ENCODE measurements at places on chromosomes 7 and 10.

DNA sequence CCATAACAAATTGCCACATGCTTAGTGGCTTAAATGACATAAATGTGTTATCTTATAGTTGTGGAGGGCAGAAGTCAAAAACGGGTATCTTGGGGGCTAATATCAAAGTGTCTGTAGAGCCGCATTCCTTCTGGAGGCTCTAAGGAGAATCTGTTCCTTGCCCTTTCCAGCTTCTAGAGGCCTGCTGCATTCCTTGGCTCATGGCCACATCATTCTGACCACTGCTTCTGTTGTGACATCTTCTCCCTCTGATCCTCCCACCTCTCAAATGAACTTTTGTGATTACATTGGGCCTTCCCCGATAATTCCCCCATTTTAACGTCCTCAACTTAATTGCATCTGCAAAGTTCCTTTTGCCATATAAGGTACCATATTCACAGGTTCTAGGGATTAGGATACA is 76.1 kb downstream of the CYP26A1 start:
- DNase-seq: no peak

- DNase-seq: no peak
These were observed 57.7 kb downstream of the PRTFDC1 start for GRCh38 chr10:24894728-24895127.

DNA sequence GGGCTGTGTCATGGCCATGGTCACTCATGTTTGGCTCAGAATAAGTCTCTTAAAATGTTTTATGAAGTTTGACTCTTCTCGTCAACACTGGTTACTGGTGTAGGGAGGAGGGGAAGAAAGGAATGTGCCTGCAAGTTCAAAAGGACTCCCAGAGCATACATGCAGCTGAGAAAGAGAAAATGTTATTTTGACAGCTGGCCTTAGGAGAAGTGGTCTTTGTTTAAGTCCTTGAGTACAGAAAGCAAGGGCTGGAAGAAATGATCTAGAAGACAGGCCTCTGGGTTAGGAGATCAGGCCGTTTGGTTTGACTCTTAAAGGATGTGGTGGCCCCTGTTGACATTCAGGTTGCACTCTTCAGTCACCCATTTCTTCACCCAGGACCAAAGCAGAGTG is 245.5 kb downstream of the REEP3 start:
- no peak for DNase-seq

GRCh38 chr7:73681031-73681430 is 2.2 kb downstream of the DNAJC30 start:
- no peak for DNase-seq

DNA sequence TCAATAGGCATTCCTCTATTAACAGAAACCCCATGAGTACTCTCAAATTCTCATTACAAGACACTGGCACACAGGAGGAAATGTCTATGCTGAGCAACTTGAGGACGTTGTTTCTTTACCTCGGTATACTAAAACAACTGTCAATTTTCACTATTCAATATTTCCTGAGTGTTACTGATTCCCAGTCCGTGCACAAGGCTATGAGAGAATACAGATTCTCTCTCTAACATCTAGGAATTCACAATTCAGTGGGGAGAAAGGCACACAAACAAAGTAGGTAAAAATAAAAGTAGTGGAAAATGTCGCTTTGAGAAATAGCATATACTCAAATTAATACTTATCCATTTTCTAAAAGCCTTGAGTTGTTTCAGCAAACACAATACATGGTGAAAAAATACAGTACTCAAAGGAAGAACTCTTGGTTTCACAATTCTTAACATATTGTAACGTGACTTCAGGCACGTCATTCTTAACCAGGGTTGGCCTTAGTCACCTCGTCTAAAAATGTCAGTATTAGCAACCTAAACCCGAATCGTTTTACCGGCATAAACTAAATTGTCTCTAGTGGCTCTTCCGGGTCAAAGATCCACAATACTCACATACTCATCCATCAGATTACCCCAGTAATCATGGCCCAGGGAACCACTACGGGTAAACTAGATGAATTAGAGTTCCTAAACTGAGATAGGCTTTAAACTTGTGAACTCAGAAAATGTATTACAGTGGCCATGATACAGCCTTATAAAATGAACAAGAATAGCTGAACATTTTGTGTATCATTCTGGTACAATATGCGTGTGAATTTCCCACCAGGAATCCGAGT is 1.5 kb downstream of the IPMK start:
- DNase-seq: peak; percentile 40

- no peak for DNase-seq
These were observed 178.5 kb downstream of the PTPRN2 start for GRCh38 chr7:158409120-158409519.

GRCh38 chr10:12484941-12485805 is 135.8 kb downstream of the CAMK1D start:
- DNase-seq: peak; percentile 84

GRCh38 chr7:72098807-72099580 is 313.1 kb downstream of the CALN1 start:
- DNase-seq: no peak

DNA sequence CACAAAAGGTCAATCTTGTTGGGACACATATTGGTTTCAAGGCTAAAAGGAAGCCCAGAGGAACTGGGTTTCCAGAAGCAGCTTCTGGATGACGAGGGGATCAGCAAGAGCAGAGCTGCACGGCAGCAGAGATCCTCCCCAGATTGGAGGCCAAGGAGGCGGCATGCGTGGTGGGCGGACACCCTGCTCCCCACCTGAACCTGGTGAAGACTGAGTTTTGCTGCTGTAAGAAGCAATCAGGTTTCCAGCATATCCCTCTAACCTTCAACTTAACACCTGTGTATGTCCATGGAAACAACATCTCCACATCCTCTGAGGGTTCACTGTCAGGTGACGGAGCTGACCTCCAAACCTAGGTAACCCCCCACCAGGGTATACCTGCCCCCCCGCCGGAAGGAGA is 35.1 kb downstream of the SLIT1 start:
- no peak for DNase-seq

GRCh38 chr10:130928306-130928705 is 383.2 kb downstream of the TCERG1L start:
- no peak for DNase-seq

GRCh38 chr10:98242823-98243222 is 25.2 kb downstream of the LOXL4 start:
- no peak for DNase-seq

GRCh38 chr7:155590215-155591018 is 44.1 kb upstream of the CNPY1 start:
- DNase-seq: no peak

- no peak for DNase-seq
These were observed 613.7 kb upstream of the MKI67 start for GRCh38 chr10:128739930-128740329.

DNA sequence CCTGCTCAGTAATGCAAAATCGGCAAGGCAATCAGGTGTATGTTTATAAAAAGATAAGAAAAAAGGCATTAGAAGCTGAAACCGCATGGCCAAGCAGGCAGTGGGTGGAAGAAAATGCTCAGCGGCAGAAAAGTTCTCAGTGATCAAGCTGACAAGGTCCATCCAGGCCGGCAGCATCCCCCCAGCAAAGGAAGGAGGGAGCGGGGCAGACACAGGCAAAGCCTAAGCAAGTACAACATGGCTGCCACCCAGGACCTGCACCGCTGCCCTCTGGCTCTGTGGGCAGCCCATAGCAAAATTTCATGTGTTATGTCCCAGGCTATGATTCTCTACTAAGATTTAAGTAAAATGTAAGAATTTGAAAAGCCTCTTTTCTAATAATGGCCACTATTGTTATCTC is 45.4 kb downstream of the MRPS24 start:
- no peak for DNase-seq

- no peak for DNase-seq
These were observed 779 bp upstream of the KIF5B start for GRCh38 chr10:32057036-32057372.

- no peak for DNase-seq
These were observed 3.9 kb downstream of the CDK14 start for GRCh38 chr7:90599892-90600555.

GRCh38 chr7:98969386-98969785 is 91.1 kb downstream of the TRRAP start:
- DNase-seq: no peak

DNA sequence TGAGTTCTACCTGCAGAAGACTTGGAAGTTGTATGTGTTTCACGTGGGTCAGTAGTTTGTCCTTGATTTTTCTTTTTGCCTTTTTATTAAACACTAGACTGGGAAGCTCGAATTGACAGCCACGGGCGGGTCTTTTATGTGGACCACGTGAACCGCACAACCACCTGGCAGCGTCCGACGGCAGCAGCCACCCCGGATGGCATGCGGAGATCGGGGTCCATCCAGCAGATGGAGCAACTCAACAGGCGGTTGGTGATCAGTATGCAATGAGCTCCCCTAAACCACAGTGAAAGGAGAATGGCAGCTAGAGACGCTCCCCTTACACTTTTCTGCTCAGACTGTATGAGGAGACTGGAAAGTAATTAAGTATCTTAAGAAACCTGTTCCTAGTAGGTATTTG is 126.7 kb upstream of the STK17A start:
- no peak for DNase-seq

DNA sequence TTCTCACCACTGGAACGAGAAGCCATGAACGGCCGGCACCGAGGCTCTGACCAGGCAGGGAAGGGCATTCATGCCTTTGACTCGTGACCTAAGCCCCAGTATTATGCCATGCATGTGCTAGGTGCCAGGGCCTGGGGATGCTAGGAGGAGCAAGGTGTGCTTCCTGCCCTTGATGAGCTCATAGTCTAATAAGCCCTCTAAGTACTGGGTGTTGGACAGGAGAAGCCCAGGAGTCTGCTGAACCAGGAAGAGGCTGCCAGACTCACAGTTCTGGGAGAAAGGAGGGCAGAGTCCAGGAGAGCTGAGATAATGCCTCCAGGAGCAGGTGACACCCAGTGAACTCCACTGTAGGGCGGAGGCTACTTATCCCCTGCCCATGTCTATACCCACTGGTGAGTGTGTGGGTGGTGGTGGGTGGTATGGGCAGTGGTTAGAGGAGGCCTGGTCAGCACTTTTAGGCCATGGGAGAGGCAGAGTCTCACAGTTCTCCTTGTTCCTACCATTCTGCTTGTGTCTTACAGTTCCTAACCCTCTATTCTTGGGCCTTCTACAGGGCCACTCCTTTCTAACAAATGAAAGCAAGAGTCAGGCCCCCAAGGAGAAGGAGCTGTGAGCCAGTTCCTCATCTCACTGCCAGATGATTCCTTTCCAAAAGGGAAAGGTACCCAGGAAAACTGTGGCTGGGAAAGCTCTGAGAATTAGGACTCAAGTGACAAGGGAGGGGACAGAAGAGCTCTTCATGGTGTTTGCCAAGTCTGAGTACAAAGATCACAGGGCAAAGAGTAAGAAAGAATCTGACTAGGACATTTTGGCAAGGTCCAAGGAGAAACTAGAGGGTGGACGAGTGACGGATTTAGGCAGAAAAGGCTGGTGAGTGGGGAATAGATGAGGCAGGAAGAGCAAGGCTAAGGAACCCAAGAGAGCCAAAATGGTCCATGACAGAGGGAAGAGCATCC is 3.6 kb upstream of the MXI1 start:
- DNase-seq: no peak

- DNase-seq: no peak
These were observed 152.9 kb downstream of the SNX10 start for GRCh38 chr7:26444555-26444954.

GRCh38 chr10:101726115-101726387 is 31.1 kb upstream of the FBXW4 start:
- no peak for DNase-seq

GRCh38 chr7:99037327-99037940 is 106.5 kb downstream of the SMURF1 start:
- DNase-seq: no peak

GRCh38 chr10:113099431-113100183 is 149.6 kb downstream of the TCF7L2 start:
- DNase-seq: no peak

DNA sequence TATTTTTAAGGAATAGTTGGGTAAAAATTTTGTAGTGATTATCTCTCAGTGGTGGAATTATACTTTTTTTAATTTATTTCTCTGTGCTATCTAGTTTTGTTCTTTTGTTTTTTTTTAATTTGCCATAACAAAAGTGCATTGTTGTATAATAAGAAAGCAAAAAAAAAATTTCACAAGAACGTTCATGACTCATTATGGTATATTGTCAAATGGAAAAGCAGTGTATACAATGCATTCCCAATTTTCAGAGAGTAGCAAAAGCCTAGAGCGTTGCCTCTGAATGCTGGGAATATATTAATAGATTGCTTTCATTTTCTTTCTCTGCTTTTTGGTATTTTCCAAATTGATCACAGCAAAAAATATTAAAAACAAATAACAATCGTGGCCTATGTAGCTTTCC is 46.3 kb upstream of the GPAM start:
- no peak for DNase-seq

- DNase-seq: no peak
These were observed 103.8 kb downstream of the CNNM2 start for GRCh38 chr10:103021900-103022293.

- DNase-seq: no peak
These were observed 689 bp upstream of the SMARCD3 start for GRCh38 chr7:151249034-151249731.

DNA sequence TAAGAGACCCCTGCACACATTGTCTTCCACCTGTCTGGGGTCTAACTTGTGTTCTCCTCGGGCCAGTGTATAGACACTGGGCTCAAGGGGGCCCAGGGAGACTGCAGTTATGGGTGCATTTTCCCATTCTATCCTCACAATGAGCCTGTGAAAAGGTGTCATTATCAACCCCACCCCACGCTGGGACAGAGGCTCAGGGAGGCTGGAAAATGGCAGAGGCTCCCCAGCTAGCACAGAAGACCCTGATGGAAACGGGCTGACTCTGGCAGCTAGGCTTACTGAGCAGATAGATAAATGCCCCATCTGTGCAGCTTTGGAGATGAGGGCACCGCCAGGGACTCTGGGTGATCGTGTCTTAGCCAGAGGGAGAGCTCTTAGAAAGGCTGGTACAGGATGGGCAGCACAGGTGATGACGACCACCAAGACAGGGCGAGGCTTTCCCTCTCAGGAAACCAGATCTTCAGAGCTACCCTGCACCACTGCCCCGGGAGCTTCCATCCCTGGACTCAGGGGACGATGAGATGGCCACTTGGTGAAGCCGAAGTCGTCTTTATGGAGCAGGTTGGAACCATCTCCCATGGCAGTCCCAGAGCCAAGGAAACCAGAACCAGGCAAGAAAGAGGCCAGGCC is 58.2 kb upstream of the CHST15 start:
- no peak for DNase-seq

DNA sequence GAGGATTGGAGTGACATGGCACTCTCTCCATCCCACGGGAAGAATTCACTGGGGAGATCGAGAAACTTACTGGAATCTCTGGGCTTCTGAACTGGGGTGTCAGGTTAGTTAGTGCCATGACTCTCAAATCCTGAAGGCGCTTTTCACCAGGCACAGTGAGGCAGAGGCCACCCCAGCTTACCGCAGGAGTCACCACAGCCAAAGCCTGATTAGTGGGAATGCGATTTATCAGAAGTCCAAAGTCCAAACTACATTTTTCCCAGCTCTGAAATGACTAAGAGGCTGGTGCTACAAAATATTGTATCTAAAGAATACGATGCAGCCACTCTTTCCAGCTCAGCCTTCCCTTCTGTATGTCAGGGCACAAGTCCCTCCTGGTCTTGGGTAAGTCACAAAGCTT is 334.8 kb upstream of the SHH start:
- no peak for DNase-seq
